Stimulated activated CD4-positive, alpha-beta T cell treated with anti-CD3 and anti-CD28 coated beads, TNF-alpha, amount 100 ng/mL, for 48 hours (primary cell): ENCODE measurements at places on chromosomes 2 and 18.

DNA sequence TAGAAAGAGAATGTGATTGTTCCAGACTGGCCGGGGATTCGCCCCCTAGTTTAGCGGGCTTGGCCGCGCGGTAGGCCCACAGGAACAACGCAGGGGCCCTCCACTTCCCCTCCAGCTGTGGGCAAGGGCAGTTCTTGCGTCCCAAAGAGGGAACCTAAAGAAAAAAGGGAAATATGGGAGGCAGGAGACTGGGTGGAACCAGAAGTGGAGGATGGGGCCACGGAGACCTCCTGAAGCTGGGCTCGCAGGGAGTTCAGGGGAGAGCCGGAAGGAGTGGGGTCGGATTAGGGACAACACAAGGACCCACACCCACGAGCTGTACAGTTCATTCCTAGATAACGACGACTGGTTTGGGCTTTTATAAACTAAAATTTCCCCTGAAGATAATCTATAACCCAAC is 18.2 kb downstream of the GNLY start:
- no peak for DNase-seq

DNA sequence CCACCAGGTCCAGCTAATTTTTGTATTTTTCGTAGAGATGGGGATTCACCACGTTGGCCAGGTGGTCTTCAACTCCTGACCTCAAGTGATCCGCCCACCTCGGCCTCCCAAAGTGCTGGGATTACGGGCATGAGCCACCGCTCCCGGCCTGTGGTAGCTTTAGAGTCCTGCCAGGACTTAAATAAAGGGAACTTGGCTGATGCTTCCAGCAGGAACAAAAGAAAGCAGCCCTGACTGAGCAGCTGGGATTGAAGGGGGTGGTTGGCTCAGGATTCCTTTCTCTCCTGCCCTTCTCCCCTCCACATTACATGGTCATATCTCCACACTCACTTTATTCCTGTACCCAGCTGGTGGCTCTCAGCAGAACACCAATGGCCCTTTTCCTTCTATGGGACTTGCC is 20.0 kb downstream of the EFHD1 start:
- DNase-seq: no peak

GRCh38 chr18:74334242-74334893 is 18.7 kb downstream of the C18orf63 start:
- DNase-seq: no peak

- DNase-seq: no peak
Measured at GRCh38 chr2:143429932-143430679, 300.9 kb downstream of the ARHGAP15 start.

GRCh38 chr2:82239176-82239575 is 1934.6 kb upstream of the LRRTM1 start:
- DNase-seq: no peak
